ENCODE measurements at places on chromosomes 1 and 21.

GRCh38 chr1:103336408-103336807 lies 189.1 kb upstream of the RNPC3 start:
- no peak for DNase-seq

DNA sequence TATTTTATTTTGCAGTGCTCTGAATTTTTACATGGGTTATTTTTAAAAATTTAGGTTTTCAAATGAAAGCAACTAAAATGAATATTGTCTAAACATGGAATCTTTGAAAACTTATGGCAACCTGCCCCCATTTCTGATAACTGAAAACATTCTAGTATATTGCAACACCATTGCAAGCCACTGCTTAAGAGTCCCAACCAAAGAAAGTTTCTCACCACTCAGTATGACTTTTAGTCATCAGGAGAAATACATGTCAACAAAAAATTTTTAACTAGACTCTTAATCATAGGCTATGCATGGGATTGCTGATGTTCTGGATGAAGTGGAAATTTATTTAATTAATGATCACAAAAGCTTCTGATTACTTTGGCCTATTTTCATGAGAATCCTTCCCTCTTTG lies 112.1 kb downstream of the TNFSF18 start:
- DNase-seq, result no peak

DNA sequence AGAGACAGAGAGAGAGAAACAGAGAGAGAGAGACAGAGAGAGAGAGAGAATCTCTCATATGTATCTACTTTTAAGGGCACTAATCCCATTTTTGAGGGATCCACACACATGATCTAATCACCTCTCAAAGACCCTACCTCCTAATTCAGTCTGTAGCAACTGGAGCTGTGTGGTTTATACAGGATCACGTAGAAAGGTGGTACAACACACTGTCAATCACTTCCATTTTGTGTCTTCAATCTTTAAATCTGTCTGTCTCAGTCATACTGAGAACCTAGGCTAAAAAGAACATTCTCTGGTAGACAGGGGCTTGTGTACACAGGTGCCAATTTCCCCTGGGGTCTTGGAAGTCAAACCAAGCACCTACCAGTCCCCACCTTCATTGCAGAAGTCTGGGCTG lies 229.9 kb downstream of the TGFB2 start:
- DNase-seq, result no peak

DNA sequence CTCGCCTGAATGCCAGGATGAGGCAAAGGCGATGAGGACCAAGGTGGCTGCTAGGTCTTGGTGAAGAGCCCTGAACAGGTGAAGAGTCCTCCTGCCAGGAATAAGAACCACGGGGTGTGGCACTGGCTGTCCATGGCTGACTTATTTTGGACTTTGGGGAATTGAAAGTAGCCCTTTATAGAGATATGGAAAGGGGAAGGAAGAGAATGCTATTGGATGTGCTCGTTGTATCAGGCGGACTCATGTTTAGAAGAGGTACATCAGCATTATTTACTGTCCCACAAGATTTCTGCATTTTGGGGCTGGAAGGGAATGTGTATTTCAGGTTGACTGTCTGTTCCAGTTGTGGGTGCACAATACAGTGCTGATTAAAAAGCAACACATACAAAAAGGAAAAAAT lies 465.8 kb downstream of the DSCAM start:
- no peak for DNase-seq

- DNase-seq, result no peak
Observed at GRCh38 chr1:175845338-175845737, 101.9 kb upstream of the TNR start.

DNA sequence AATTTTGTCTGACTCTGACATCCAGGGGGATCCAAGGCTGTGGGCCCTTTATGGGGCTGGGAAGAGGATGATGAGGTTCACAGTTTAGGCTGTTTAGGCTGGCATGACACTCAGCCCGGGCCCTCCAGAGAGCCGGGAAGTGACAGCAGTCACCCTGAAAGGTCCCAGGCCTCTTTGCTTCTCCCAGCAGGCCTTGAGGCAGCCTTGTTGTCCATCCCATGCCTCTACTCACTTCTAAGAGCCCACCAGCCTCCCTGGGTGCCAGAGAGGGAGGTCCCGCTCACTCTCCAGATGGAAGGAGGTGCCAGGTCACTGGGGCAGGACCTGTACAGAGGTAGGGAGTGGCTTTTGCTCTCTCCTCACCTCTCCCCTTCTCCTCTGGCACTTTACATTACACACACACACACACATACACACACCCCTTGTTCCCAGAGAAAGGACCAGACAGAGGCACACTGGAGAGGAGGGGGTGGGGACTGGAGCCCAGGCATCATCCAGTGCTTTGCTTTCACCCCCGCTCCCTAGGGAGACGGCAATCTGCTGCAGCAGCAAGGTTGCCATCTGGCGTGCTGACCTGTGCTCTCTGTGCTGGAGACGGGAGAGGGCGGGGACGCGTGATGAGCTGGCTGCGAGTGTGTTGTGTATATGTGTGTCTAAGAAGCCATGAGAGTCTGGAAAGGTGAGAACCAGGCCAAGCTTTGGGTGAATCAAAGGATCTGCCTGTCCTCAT lies 4.6 kb downstream of the KLHDC8A start:
- no peak for DNase-seq

DNA sequence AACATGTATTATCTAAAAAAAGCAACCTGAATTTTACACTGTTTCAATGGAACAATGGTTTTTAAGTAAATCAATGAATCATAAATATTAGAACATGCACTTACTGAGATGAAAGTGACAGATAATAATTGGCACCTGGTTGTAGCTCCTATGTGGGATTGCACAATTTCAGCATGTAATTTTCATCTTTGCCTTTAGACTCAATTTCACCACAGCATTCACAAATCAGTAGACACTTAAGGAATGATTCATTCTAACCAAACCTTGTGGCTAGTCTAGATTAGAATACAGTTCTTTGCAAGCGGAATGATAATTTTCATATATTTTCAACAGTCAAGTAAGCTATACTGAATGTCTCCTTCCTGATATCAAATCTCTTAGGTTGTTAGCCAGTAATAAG lies 853.4 kb downstream of the KCNT2 start:
- no peak for DNase-seq

- DNase-seq, result no peak
Observed at GRCh38 chr1:74689621-74690363, 16.2 kb upstream of the ERICH3 start.

GRCh38 chr1:234216116-234216703 lies 157.0 kb upstream of the COA6 start:
- DNase-seq, result no peak

- DNase-seq, result no peak
Observed at GRCh38 chr1:12001249-12001917, 17.9 kb upstream of the MIIP start.

DNA sequence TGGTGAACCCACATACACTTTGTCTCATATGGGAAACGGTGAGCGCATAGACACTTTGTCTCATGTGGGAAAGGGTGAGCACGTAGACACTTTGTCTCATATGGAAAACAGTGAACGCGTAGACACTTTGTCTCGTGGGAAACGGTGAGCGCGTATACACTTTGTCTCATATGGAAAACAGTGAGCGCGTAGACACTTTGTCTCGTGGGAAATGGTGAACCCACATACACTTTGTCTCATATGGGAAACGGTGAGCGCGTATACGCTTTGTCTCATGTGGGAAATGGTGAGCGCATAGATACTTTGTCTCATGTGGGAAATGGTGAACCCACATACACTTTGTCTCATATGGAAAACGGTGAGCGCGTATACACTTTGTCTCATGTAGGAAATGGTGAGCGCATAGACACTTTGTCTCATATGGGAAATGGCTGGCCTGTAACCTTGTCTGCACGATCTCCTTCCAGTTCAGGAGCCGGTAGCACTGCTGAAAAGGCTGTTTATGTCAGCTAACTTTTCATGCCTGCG lies 50.7 kb upstream of the TRAPPC10 start:
- DNase-seq, result no peak

- DNase-seq, result no peak
Observed at GRCh38 chr1:208242941-208243526, 1.1 kb downstream of the PLXNA2 start.

- peak; percentile 43 for DNase-seq
Observed at GRCh38 chr1:24364975-24365678, 46.0 kb downstream of the GRHL3 start.

- no peak for DNase-seq
Observed at GRCh38 chr1:151888972-151889570, 20.2 kb downstream of the THEM4 start.

DNA sequence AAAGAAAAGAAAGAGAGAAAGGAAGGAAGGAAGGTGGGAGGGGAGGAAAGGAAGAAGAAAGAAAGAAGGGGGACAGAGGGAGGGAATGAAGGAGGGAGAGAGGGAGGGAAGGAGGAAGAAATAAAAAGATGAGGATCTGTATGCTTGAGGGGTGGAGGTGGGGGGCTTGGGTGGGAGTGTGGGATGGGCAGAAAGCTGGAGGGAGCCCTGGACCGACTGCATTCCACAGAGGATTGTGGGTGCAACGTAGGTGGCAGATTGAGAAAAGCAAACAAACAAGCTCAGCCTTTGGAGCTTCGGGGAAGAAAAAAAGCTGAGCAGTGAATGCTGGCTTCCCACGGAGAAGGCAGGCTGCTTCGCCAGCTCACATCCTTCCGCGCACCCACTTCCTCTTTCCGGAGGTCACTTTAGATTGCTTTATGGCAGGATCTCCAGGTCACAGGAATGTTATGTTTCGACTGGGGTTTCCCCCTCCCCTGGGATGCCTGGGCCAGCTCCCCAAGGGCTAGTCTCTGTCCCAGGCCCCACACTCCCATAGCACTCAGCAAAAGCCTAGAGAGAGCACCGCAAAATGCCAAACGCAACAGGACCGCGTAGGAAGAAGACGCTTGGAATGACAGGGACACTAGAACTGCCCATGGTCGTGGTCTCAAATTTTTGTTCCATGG lies 20.7 kb upstream of the LGALS8 start:
- peak; percentile 44 for DNase-seq

DNA sequence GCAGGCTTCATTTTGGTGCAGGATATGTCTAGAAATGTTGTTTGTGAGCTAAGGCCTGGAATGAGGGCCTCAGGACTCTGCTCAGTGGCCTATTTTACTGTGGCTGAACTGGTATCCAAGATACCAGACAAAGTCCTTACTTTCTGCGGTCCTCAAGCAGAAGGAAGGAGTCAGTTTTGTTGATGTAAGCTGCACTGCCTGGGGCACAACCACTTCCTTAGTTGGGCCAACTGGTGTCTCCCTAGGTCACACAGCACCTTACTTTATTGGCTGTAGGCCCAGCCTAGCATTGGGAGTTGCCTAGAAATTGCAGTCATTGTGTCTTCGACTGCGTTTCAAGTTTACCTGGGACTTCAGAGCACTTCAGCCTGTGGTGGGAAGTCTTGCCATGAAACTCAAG lies 1322.7 kb downstream of the AMY1C start:
- no peak for DNase-seq
